Activated CD4-positive, alpha-beta T cell treated with anti-CD3 and anti-CD28 coated beads for 24 hours (primary cell): ENCODE measurements at places on chromosomes 16 and 17.

- no peak for DNase-seq
Observed at GRCh38 chr17:36142235-36142634, 34.2 kb downstream of the TBC1D3B start.

- no peak for DNase-seq
Observed at GRCh38 chr17:41338961-41339485, 11.6 kb downstream of the KRT33A start.

DNA sequence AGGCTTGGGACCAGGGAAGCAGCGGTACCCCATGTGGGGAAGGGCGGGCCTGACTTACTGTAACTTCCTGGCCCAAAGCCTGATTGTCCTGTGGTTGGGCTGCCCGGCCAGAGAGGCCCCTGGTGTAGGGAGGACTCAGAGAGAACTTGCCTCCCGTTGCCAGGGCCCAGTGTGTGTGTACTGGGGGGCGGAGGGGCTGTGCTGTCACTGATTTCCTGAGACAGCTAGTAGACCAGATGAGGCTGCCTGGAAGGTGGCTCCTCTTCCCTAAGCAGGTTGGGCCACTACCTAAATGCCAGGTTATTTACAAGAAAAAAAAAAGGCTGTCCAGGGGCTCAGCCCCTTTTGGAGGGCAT, 16.7 kb downstream of the SOCS3 start:
- no peak for DNase-seq

GRCh38 chr16:54436346-54436745, 149.8 kb upstream of the IRX3 start:
- DNase-seq, result no peak

- no peak for DNase-seq
Observed at GRCh38 chr17:40726919-40727318, 23.4 kb upstream of the KRT24 start.

GRCh38 chr17:8138374-8138671, 13.9 kb downstream of the PER1 start:
- no peak for DNase-seq

GRCh38 chr17:57957120-57957850, 2.1 kb upstream of the CUEDC1 start:
- no peak for DNase-seq
